ENCODE measurements at places on chromosomes 6 and 20. TPM values are rescaled to one million over a fixed set of nuclear protein-coding genes. Genes with fewer than 3 reads are reported as not detected.

Gene RSPO4
- not detected for total RNA-seq

Gene MCCD1
- total RNA-seq = not detected

- DNase-seq = no peak
These were observed 32.3 kb upstream of the HLA-A start for GRCh38 chr6:29909985-29910384.

DNA sequence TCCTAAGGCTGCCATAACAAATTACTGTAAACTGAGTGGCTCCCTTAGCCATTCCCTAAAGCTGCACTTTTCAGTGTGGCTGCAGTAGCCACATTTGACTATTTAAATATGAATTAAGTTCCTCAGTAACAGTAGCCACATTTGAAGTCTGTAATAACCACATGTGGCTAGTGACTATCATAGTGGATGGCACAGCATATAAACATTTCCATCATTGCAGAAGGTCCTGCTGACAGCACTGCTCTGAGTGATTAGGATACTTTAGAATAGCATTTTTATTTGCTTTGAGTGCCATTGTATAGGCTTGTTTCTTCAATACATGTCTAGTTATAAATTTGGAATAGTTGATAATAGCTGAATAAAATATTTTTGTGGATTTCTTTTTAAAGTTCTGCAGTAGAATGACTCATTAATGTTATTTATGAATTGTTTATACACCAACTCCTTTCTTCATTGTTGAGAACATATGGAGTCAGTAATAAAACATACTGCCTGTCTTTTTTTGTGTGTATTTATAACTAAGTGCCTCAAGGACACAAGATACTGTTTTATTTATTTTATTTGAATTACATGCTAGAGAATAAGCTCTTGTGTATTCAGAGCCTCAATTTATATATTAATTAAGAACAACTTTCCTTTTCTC is 217.2 kb downstream of the CDKAL1 start:
- no peak for DNase-seq

DNA sequence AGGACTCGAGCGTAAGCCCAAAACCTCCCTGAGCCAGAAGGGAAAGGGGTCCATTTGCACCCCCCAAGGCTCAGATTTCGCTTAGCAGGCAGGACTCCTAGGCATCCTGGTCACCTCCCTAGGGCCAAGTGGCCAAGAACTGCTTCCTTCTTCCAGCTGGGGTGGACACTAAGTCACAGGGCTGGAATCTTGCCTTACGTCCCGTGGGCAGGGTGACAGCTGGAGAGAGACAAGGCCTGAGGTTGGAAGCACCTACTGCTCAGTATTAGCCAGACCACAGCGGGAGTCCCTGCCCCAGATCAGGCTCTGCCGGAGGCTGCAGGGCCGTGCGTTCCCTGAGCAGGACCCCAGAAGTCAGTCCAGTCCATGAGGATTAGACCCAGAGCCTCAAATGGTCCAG is 19.7 kb downstream of the LAMA5 start:
- no peak for DNase-seq

Gene ZSCAN23
- 2.4 TPM for total RNA-seq

Gene OXT
- not detected for total RNA-seq

Gene SIRPB2
- total RNA-seq = not detected

GRCh38 chr6:136927292-136927691 is 5.2 kb downstream of the SLC35D3 start:
- peak; percentile 26 for DNase-seq
